ENCODE measurements at places on chromosomes 6 and 20. TPM values are rescaled to one million over a fixed set of nuclear protein-coding genes. Genes with fewer than 3 reads are reported as not detected.

GRCh38 chr6:136809091-136809860 lies 13.1 kb upstream of the PEX7 start:
- no peaks in the 10 kb centered on the region for H3K27me3 ChIP-seq
- H3K36me3 ChIP-seq: no peaks in the 10 kb centered on the region
- no peak overlapping the region for H3K27ac ChIP-seq
- no peak overlapping the region for H3K4me3 ChIP-seq
- H3K4me1 ChIP-seq: no peaks in the 10 kb centered on the region
- no peak for DNase-seq

GRCh38 chr20:62146019-62146755 lies 2.6 kb downstream of the SS18L1 start:
- DNase-seq: no peak
- H3K4me1 ChIP-seq: peaks cover 19% of the 10 kb centered on the region
- no peak overlapping the region for H3K4me3 ChIP-seq
- H3K27ac ChIP-seq: no peak overlapping the region
- H3K36me3 ChIP-seq: no peaks in the 10 kb centered on the region

DNA sequence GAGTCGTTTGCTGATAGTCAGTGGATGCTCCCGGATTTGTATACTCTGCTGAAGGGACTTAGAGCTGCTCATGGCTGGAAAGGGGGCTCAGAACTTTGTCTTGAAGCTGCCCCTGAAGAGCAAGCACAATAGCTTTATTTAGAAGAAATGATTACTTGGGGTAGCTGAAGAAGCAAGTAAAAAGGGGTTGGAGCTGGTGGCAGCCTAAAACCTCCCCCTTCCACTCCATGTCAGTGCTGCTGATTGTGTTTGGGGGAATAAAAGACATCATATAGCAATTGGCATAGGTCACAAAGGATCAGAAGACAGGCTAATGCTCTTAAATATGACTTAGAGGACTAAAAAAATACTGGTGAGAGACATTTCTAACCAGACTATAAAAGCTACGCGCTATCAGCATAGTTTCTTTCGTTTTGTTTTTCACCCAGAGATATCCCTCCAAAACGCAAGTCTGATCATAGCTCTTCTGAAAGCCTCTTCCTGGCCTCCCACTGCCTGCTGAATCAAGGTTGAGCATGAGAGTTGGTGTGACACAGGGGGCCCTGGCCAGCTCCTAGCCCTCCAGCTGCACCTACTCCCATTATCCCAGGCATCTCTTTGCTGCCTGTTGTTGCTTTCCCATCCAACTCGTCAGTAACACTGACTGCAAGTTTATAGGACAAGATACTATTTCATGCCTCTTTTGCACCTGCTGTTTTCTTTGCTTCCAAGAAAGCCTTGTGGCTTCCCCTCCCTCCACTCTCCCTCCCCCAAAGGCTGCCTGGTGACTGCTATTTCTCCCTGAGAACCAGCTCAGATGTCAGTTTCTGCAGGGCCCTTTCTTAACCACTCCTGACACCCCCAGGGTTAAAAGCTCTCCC lies 33.9 kb upstream of the SGK1 start:
- no peaks in the 10 kb centered on the region for H3K36me3 ChIP-seq
- no peak overlapping the region for H3K4me3 ChIP-seq
- H3K27ac ChIP-seq: no peak overlapping the region
- peaks cover 2% of the 10 kb centered on the region for H3K4me1 ChIP-seq
- DNase-seq: no peak
- H3K27me3 ChIP-seq: no peaks in the 10 kb centered on the region

GRCh38 chr6:43290339-43290904 lies 7.6 kb upstream of the SLC22A7 start:
- H3K4me1 ChIP-seq: no peaks in the 10 kb centered on the region
- no peaks in the 10 kb centered on the region for H3K36me3 ChIP-seq
- no peak overlapping the region for H3K27ac ChIP-seq
- H3K4me3 ChIP-seq: no peak overlapping the region
- H3K27me3 ChIP-seq: no peaks in the 10 kb centered on the region

DNA sequence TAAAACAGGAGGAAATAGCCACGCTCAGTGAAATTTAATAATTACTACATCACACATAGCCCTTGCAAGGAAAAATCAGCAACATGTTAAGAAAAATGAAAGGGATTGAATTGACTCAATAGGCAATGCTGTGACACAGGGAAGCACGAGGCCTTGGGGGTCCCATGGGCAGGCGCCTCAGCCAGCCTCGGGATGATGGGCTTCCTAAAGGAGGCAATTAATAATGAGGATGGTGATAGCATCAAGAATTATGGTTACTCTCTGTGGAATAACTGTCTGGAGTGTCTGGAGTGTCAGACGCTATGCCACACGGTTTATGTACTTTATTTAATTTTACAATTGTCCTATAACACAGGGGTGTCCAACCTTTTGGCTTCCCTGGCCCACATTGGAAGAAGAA lies 130.2 kb downstream of the TBC1D7 start:
- H3K36me3 ChIP-seq: no peaks in the 10 kb centered on the region
- H3K4me3 ChIP-seq: no peak overlapping the region
- peaks cover 37% of the 10 kb centered on the region for H3K27me3 ChIP-seq
- no peaks in the 10 kb centered on the region for H3K4me1 ChIP-seq
- no peak for DNase-seq

Gene DZANK1
- 4.4 TPM for total RNA-seq

Gene SLC52A3
- 6.9 TPM for total RNA-seq

Gene COX4I2
- not detected for total RNA-seq

Gene ZFP57
- total RNA-seq: 1.1 TPM
